ENCODE measurements at places on chromosomes 12 and 14.

GRCh38 chr14:91177073-91178034 is 63.5 kb downstream of the DGLUCY start:
- no peak for DNase-seq

- DNase-seq, result no peak
These were observed 33.7 kb downstream of the LIMA1 start for GRCh38 chr12:50249464-50250182.

DNA sequence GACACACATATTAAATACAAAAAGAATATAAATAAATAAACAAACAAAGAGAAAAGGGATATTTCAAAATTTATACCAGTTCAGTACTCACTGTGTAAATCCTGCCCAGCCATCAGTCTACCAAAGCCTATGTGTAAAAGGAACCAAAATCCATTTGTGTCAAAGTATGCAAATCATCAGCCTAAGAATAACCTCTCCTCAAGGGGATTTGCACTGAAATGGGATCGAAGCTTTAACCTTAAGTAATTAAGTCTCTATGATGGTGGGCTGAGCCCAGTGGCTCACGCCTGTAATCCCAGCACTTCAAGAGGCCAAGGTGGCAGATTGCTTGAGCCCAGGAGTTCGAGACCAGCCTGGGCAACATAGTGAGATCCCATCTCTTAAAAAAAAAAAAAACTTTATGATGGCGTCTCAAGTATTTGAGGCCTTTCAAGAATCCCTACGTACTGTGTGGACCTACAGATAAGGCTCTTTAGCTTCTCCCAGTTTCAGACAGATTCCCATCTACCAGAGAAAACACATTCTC is 57.8 kb upstream of the METAP2 start:
- no peak for DNase-seq

DNA sequence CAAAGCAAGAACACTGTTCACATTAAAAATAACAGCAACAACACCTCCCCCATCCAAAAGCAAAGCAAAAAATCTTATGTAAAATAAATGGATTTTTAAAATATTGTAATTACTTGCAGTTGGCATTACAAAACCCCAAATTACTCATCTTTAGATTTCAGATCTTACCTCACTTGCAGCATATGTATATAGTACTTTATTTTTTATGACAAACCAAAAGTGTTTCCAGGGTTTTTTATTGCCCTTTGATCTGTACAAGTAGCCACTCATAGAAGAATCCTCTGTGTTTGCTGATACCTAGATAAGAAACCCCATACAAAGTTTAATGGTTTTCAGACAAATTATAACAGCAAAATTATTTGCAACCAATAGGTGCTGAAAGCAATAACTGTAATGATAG is 12.2 kb upstream of the NR2C1 start:
- no peak for DNase-seq

- DNase-seq, result no peak
These were observed 2.2 kb upstream of the DRAM1 start for GRCh38 chr12:101875162-101875561.

DNA sequence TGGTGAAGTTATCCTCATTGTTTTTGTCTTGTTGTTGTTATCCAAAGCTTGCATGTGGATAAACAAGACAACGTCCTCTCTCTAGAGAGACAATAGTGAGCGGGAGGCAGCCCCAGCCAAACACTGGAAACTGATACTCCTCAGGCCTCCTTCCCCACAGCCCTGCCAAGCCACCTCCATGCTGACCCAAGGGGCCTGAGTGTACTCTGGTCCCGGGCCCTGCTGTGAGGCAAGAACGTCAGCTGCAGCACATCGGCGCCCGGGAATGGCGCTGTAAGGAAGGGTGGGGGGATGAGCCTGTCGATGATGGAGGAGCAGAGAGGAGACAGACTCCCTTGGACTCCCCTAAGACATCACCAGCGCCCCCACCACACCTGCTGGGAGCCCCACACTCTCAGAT is 83.6 kb downstream of the ANO2 start:
- no peak for DNase-seq

GRCh38 chr12:56574210-56574609 is 52.6 kb downstream of the RBMS2 start:
- no peak for DNase-seq

DNA sequence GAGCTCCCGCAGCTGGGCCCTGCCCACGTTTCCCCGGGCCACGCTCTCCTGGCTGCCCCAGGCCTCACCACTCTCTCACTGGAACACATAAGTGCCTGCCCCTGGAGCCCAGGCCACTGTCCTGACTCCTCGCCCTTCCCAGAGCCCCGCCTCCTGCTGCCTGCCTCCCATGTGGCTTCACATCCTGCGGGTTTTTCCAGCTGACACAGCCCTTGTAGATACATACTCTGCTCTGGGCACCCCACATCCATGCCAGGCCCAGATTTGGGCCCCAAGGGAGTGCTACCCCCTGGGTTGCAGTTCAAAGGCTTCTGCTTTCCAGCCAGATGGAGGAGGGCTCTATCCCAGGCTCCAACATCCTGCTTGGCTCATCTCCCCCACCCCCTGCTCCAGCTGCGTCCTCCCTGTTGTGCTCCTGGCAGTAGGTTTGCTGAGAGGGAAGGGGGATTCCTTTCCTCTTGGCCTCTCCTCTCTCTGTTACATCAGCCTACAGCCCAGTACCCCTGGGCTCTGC is 60.1 kb downstream of the TSPAN9 start:
- DNase-seq, result no peak

DNA sequence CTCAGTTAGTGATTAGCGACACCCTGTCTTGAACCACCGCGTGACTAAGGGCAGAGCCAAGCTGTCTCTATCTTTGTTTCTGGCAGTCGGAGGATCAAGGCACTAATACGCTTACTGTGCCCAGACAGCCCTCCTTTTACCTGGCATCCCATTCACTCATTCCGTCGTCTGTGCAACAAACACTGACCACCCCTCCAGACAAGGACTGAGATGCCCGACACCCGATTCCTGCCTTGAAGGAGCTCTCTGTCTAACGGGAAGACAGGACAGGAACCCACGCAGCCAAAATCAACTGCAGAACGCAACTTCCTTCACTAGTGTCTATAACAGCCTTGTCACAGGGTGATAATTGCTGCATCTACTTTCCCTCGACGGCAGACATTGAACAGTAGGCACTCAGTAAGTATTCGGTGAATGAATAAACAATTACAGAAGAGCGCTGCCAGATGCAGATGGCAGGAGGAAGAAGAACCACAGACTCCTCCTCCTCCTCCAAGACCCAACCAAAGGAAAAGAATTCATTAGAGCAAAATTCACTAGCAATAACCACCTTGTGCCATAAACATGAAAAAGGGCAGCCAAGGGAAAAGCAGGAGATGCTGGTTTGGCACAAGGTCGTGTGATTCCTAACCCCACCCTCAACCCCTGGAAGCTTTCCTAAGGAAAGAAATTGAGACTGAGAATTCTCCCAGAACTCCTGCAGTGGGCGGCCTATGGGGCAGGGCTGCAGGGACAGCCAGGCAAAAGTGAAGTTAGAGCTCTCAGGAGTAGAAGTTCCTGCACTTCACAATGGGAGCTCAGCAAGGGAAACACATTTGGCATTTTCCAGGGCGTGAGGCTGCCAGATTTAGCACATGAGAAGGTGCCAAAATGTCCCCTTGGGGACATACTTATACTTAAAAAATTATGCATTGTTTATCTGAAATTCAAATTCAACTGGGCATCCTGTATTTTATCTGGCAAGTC is 186.6 kb upstream of the DIO3 start:
- DNase-seq, result no peak

DNA sequence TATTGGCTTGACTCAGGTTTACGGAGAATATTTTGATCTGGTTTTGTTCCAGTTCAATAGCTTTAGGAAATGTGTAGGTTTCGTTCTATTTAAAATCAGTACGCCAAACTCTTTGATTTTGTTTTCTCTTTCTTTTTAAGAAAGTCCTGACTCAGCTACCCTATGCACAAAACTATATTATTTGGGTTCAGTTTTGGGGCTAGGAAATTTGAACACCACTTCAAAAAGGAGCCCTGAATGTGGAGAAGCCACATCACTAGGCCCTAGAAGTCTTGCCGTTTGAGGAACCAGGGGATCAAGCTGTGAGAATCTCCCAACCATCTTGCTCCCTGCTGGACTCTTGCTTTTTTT is 168.2 kb upstream of the BCL2L14 start:
- no peak for DNase-seq

- peak; percentile 25 for DNase-seq
These were observed at the start of gene PTMS for GRCh38 chr12:6765634-6766581. Gene PTMS, plus strand, starts transcription at chr12:6766363. Its CDS starts 343 bp downstream, at chr12:6766706.

- DNase-seq, result no peak
These were observed 37.8 kb downstream of the MARK3 start for GRCh38 chr14:103423050-103423461.

- no peak for DNase-seq
These were observed 105.0 kb upstream of the FOXN3 start for GRCh38 chr14:89521988-89522387.

DNA sequence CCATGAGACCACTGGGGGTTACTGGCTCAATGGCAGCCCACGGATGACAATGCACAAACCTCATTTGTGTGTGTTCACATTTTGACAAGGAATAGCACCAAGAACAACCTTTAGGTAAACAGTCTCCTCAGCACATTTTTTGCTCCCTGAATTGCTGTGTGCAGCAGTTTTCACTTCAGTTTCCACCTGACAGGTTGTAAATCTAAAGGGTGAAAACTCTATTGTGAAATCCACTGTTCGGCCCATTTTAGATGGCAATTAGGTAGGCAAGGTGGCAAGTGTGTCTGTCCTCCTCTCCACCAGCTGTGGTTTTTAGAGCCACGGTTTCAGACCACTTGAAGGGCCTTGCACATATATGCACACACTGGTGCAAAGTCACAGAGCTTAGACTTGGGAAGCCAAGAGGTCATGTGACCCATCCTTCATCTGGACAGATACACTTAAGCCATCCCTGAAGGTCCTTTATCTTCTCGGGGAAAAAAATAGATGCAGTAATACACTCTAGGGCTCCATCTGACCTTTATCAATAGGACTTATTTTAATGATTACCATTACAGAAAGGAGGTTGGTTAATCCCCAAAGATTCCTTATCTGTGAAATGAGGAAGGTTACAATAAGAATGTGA is 23.2 kb downstream of the HAL start:
- DNase-seq, result no peak

DNA sequence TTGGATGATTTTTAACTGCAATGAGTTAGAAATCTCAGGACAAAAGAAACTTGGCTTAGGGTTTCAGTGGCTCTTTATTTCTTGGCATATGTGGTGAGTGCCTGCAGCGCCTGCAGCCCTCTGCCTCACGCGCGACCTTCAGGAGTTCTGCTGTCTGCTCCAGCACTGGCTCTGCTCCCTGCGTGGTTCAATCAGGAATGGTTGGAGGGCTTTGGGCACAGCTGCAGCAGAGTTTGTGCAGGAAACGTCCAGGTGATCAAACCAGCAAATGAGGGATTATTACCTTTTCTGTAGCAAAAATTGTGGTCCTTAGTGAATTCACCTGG is 19.8 kb downstream of the PPM1H start:
- DNase-seq, result no peak

- DNase-seq, result no peak
These were observed 9.6 kb upstream of the TEP1 start for GRCh38 chr14:20422886-20423285.

- no peak for DNase-seq
These were observed 56.3 kb downstream of the FGD4 start for GRCh38 chr12:32455607-32456071.

GRCh38 chr14:100860556-100861187 is 34.8 kb downstream of the MEG3 start:
- DNase-seq, result no peak

DNA sequence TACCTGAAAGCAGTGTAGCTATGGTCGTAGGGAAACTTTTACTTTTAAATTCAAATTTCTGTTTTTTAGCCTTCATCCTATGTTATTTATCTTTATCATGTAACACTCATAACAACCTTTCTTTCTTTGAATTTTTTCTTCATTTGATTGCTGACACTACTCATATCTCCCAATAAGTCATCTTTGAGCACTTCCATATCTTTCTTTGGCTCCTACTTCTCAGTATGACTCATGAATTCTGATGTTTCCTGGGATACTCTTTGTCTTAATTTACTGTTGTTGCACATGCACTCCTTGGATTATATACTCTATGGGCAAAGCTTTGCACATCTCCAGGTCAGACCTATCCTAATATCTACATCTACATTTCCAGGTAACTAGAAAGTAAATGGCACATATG is 18.1 kb upstream of the IAPP start:
- DNase-seq, result no peak

DNA sequence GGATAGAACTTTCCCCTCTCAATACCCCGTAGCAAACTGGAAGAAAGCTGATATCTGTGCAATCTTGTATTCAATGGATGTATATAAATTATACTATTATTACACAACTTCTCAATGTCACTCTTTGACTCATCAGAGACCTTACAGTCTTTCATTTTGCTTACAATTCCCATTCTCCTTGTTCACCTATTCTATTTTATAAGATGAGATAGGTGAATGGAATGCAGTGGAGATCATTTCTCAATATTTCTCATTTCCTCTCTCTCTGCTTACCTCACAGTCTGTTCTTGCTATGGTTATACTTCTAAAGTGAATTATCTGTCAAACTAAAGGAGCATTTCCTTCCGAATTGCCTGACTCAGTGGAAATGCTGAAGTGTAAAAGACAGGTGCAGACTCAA is 14.9 kb downstream of the FOXA1 start:
- no peak for DNase-seq

DNA sequence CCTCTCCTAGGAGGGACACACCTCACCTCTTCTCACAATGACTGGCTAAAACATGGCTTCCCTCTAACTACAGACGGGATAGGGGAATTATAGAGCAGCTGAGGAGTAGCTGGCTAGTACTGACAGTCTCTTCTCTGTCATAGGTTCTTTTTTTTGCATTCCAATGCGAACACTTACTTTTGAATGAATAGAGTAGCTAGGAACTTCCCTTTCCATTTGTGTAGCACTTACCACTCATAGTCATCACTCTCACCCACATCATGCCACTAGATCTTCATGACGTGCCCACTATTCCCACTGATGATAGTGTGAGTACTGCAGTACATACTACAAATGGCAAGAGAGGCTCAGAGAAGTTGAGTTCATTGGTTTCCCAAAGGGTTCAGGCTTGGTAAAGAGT is 143.9 kb upstream of the HIF1A start:
- no peak for DNase-seq

DNA sequence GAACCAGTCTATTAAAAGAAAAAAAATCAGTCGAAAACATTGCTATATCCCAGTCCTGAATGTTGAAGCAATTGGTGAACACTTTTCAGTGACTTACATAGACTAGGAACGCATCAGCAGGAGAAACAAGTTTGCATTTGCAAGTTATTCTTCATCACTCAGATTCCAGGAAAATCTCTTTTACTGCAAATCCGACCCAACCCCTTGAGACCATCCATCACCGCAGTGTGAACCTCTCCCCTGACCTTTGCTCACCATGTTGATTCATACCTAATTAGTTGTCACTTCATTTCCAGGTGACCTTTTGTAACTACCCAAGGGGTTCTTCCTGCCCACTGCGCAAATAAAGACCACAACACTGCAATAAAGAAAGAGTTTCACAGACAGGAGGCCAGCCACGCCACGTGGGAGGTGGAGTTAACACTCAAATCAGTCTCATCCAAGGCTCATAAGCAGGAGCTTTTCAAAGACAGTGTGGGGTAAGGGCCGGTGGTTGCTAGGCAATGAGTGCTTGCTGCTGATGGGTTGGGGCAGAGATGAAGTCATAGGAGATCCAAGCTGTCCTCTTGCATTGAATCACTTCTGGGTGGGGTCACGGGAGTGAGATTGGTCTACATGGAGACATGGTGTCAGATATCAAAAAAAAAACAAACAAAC is 241.3 kb upstream of the TMEM132C start:
- no peak for DNase-seq
